ENCODE measurements at places on chromosomes 11 and 22.

DNA sequence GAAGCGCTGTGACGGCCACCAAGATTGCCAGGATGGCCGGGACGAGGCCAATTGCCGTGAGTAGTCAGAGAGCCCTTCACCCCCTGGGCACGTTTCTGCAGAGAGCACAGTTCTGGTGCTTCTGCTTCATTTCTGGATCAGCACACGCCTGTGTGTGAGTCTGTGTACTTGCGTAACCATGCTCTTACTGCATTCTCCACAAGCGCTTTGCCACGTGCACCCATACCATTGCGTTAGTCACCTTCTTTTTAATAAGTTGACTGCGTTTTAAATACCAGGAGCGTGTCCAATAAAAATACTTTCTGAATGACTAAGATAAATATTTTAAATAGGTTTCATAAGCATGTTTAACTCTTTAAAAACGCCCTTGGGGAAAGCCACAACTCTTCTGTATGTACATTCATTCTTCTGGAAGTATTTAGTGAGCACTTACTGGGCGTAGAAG lies 143.0 kb upstream of the SORL1-AS1 start:
- no peak for DNase-seq

- DNase-seq, result no peak
Measured at GRCh38 chr11:17102462-17102861, 25.0 kb upstream of the RPS13 start.

DNA sequence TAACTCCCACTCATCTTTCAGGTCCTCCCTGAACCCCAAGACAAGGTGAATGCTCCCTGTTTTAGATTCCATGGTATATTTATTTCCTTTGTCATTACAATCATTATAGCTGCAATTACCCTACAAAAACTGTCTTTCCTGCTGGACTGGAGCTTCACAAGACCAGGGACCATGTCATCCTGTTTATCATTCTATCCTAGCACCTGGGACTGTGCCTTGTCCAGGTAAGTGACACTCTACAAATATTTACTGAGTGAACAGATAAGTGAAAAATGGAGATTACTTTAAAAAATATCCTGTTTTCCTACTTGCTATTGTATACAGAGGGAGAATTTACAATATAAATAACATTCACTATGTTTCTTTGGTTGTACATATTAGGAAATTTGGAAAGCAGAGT lies 22.5 kb upstream of the ELF5 start:
- DNase-seq, result no peak

- DNase-seq, result no peak
Measured at GRCh38 chr11:34072041-34072440, 20.5 kb downstream of the CAPRIN1 start.

DNA sequence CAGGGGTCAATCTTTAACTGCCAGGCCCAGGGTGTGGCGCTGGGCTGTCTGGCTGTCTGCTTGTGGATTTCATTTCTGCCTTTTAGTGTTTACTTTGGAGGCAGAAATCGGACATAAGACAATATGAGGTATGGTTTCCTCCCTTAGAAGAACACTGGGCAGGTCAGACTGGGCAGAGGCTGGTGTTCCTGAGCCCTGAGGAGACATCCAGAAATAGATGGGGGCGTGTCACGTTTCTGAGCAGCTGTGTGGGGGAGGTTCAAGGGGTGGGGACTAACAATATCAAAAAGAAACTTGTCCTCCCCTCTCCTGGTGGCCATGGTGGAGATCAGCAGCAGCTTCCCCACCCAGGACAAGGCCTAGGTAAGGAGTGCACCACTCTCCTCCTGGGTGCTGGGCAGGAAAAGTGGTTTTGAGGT lies at the start of gene ART1:
Gene ART1 (plus strand): TSS at position 312 of the 419 bp plus-strand sequence. CDS start 14,086 bp downstream, outside the sequence.
- no peak for DNase-seq

GRCh38 chr22:43526946-43527345 lies 115.1 kb downstream of the MPPED1 start:
- no peak for DNase-seq

DNA sequence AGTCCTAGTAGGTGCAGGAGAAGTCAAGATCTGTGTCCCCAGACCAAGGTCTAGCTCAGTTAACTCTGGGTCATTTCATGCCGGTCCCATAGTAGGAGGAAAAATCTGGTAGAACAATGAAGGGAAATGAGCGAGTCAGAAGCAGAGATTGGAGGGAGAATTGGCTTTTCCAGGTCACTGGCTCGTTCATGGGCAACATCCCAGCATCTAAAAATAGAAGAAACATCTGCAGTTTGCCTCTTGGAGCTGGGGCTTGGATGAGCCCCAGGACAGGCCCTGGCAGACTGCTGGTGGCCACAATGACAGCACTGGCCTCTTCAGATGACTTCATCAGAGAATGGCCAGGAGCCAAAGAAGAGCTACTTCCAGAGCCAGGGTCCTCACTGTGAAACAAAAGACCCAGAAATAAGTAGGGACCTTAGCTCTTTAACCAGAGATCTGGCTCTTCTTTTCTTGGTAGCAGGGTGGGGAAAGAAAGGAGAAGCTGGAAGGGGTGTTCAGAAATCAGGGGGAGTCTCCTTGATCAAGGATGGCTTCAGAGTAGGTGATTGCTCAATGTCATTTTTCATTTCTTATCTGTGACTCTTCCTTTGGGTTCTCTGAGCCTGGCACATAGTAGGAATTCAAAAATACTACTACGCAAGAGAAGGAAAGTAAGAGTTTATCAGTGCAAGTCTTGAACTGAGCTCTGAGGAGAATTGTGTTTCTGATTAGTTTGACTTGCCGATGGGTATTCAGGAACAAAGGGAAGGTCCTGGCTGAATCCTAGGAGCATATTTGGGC lies 102.6 kb downstream of the TMPRSS5 start:
- no peak for DNase-seq

- no peak for DNase-seq
Measured at GRCh38 chr22:35586771-35587170, 30.4 kb downstream of the MB start.

- no peak for DNase-seq
Measured at GRCh38 chr11:15607361-15608036, 492.8 kb downstream of the INSC start.

DNA sequence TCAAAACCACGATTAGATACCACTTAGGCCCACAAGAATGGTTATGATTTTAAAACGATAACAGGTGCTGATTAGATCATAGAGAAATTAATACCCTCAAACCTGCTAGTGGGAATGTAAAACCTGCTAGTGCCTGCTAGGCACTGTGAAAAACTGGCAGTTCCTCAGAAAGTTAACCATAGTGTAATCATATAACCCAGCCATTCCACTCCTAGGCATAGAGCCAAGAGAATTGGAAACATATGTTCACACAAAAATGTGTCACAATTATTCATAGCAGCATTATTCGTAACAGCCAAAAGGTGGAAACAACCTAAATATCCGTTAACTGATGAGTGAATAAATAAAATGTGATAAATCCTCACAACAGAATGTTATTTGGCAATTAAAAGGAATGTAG lies 122.2 kb upstream of the SYN3 start:
- no peak for DNase-seq

GRCh38 chr11:64185175-64185692 lies 737 bp upstream of the STIP1 start:
- no peak for DNase-seq

GRCh38 chr11:115778928-115779650 lies 274.9 kb upstream of the CADM1 start:
- DNase-seq, result no peak

DNA sequence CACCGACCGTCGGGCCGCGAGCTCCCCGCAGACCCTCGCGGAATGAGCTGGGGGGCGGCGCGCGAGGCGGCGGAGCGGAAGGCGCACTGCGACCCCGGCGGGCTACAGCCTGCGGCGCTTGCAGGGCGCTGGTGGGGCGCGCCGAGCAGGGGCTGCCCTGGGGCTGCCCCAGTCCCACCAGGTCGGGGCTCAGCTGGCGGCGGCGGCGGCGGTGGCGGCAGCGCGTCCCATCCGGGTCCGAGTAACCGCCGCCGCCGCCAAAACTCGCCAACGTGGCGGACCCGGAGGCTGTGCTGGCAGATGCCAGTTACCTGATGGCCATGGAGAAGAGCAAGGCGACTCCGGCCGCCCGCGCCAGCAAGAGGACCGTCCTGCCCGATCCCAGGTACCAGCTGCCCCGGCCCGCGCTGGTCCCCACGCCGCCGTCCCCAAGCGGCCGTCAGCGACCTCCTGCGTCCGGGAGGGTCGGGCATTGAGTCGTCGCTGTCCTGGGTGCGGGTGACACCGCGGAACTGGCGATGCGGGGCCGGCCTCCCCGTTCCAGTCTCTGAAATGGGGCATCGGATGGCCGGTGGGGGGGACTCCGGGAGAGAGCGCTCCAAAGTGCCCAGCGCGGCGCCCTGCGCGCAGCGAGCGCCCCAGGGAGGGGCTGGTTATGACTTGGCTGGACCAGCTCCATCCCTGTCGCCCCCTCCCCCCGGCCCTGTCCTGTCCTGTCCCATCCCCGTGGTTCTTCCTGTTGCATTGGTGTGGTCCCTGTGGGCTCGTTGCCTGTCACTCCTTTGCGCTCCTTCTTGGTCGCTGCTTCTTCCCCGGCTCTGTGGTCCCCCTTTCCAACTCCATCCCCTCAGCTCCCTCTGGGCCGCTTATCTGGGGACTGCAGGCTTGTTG lies 63.5 kb downstream of the CRYBB2 start:
- DNase-seq, result no peak

GRCh38 chr11:121421149-121421901 lies 30.8 kb upstream of the SORL1 start:
- no peak for DNase-seq
